Osteoblast (primary cell): ENCODE measurements at places on chromosomes 1 and 21. TPM values are rescaled to one million over a fixed set of nuclear protein-coding genes. Genes with fewer than 3 reads are reported as not detected.

DNA sequence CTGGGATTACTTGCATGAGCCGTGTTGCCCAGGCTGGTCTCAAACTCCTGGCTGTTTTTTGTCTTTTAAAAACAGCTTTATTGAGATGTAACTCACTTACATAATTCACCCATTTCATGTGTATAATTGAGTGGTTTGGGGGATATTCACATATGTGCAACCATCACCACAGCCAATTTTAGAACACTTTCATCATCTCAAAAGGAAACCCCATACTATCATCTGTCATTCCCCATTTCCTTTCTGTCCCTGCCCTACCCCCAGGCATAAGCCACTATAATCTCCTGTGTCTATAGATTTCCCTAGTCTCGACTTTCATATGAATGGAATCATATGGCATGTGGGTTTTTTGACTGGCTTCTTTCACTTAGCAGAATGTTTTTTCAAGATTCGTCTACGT, 43.3 kb downstream of the GPR137B start:
- DNase-seq, result no peak
- no peaks in the 10 kb centered on the region for H3K4me1 ChIP-seq
- no peaks in the 10 kb centered on the region for H3K27me3 ChIP-seq
- no peak overlapping the region for H3K4me3 ChIP-seq
- H3K27ac ChIP-seq, result no peak overlapping the region

Gene SLC44A3
- total RNA-seq, result 2.9 and 7.1 TPM in 2 replicates

GRCh38 chr1:159932296-159933285, 7.3 kb upstream of the TAGLN2 start:
- no peaks in the 10 kb centered on the region for H3K36me3 ChIP-seq
- no peak overlapping the region for H3K27ac ChIP-seq
- DNase-seq, result peak; percentile 88
- H3K4me1 ChIP-seq, result no peaks in the 10 kb centered on the region
- H3K4me3 ChIP-seq, result no peak overlapping the region
- H3K27me3 ChIP-seq, result peaks cover 2% of the 10 kb centered on the region

GRCh38 chr1:2921970-2922686, 99.1 kb upstream of the ACTRT2 start:
- DNase-seq, result no peak
- no peak overlapping the region for H3K4me3 ChIP-seq
- H3K36me3 ChIP-seq, result no peaks in the 10 kb centered on the region
- H3K4me1 ChIP-seq, result no peaks in the 10 kb centered on the region

DNA sequence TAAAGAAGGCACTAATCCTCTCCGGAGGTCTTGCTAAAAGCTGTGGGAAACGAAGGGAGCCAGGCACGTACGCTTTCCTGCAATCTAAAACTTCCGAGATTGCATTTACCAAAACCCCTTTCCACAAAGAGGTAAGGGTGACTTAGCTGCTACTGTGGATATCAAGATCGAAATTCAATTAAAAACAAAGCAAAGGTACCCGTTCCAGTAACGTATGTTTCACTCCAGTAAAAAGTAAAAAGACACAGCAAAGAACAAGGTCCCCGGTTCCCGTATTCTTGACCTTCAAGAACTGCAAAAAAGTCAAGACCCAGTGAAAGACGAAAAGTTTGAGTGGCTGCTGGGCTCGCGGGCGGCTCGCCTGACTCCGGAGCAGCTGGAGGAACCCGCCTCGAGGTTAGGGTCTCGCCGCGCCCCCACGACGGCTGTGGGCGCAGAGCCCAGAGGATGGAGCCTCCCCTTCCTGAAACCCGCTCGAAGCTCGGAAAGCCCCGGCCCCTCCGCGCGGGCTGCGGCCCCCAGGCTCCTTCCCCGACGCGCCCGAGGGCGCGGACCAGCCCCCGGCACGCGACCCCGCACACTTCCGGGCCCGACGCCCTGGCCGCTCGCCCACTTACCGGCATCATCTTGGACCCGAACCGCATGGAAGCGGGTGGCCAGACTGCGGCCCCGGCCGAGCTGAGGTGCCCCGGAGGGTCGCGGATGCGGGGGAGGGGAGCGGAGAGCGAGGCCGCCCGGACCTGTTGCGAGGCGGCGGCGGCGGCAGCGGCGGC, 524 bp downstream of the TP53BP2 start:
- peaks cover 24% of the 10 kb centered on the region for H3K4me1 ChIP-seq
- no peaks in the 10 kb centered on the region for H3K36me3 ChIP-seq
- H3K4me3 ChIP-seq, result peak overlapping the region; percentile 74

- peaks cover 2% of the 10 kb centered on the region for H3K4me1 ChIP-seq
- no peaks in the 10 kb centered on the region for H3K36me3 ChIP-seq
- H3K27me3 ChIP-seq, result peaks cover 48% of the 10 kb centered on the region
- H3K4me3 ChIP-seq, result peak overlapping the region; percentile 38
Measured at GRCh38 chr1:46547481-46548383, 3.7 kb downstream of the KNCN start.

Gene UBL4B
- 1.1 and 1.8 TPM in 2 replicates for total RNA-seq

- DNase-seq, result no peak
- H3K27ac ChIP-seq, result peak overlapping the region; percentile 97
- peak overlapping the region; percentile 95 for H3K4me3 ChIP-seq
- no peaks in the 10 kb centered on the region for H3K36me3 ChIP-seq
- H3K4me1 ChIP-seq, result peaks cover 15% of the 10 kb centered on the region
- H3K27me3 ChIP-seq, result no peaks in the 10 kb centered on the region
Measured at GRCh38 chr1:205122489-205122882, 708 bp upstream of the RBBP5 start.

GRCh38 chr21:41453198-41453597, 27.2 kb downstream of the MX1 start:
- no peaks in the 10 kb centered on the region for H3K27me3 ChIP-seq
- no peaks in the 10 kb centered on the region for H3K36me3 ChIP-seq
- DNase-seq, result no peak
- H3K4me1 ChIP-seq, result no peaks in the 10 kb centered on the region

Gene SIK1
- 3.2 and 3.3 TPM in 2 replicates for total RNA-seq

Gene KRTAP7-1
- total RNA-seq, result not detected in 2 replicates

- DNase-seq, result no peak
- H3K27me3 ChIP-seq, result no peaks in the 10 kb centered on the region
- H3K27ac ChIP-seq, result no peak overlapping the region
- H3K36me3 ChIP-seq, result no peaks in the 10 kb centered on the region
Measured at GRCh38 chr1:84170171-84170570, 26.1 kb downstream of the PRKACB start.

Gene CLK2
- 17.4 and 19.7 TPM in 2 replicates for total RNA-seq

DNA sequence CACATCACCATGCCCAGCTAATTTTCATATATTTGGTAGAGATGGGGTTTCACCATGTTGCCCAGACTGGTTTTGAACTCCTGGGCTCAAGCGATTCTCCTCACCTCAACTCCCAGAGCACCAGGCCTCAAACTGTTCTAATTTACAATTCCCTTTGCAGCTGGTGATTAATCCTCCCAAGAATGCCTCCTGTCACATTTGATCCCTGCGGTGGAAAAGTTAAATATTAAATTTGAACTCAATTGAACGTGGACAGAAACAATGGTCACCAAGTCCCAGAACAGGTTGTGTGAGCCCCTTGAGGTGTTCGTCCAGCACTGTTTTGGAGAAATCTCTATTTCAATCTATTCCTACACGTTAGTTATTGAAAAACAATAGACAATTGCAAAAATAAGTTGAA, 2.0 kb upstream of the ANKRD35 start:
- no peaks in the 10 kb centered on the region for H3K27me3 ChIP-seq
- no peak overlapping the region for H3K4me3 ChIP-seq
- no peaks in the 10 kb centered on the region for H3K36me3 ChIP-seq
- peaks cover 40% of the 10 kb centered on the region for H3K4me1 ChIP-seq
- no peak for DNase-seq

DNA sequence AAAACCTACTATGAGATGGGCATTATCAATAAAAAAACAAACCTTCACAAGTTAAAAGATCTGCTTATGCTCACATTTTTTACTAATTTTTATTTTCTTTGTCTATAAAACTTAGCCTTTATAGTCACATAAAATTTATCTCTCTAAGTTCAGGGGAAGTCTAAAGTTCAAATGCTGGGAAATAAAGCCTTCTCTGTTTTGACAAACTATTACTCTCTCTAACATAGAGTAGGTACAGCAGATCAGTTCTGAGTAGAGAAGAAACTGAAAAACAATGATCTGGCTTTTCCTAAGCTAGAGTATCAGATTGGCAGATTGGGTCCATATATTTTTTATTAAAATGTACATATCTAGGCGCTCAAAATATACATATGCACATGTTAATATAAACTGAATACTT, 31.2 kb downstream of the C1orf141 start:
- no peak for DNase-seq
- H3K4me3 ChIP-seq, result no peak overlapping the region
- H3K27me3 ChIP-seq, result no peaks in the 10 kb centered on the region
- H3K4me1 ChIP-seq, result peaks cover 2% of the 10 kb centered on the region
- no peaks in the 10 kb centered on the region for H3K36me3 ChIP-seq
- H3K27ac ChIP-seq, result no peak overlapping the region

DNA sequence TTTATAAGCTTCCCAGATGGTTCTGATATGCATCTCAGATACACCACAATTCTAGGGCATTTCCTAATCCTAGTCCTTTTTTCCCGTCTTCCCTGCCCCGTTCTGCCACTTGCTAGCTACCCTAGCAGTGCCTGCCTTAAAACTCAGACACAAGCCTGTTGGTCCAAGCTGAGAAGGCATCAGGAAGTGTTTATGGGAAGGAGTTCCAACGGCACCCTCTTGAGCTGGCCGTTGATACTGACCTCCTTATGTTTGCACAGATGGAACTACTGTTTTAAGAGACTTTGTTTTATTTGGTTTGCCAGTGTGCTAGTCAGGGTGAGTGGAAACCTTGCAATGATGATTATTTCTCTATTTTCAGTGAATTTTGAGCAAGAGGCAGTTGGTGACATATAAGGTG, 67.2 kb downstream of the UCK2 start:
- H3K36me3 ChIP-seq, result peaks cover 14% of the 10 kb centered on the region
- H3K27ac ChIP-seq, result peak overlapping the region; percentile 99
- peak; percentile 51 for DNase-seq
- H3K4me3 ChIP-seq, result no peak overlapping the region

DNA sequence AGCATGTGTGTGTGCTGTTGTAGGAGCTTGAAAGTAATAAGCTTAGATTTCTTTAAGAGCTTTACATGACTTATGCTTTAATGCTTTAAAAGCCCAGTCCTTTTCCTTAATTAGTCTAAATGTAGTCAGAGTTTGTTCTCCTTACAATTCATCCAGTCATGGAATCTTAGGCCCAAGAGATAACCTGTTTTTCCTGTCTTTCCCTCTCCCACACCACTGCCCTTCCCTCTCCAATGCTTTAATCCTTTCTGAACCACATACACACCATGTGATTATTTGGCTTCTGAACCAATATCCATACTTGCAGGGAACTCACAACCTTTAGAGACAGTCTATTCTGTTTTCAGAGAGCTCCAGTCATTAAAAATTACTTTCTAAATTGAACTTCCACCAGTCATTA, 37.6 kb downstream of the ALG6 start:
- H3K36me3 ChIP-seq, result no peaks in the 10 kb centered on the region
- no peak overlapping the region for H3K4me3 ChIP-seq
- no peaks in the 10 kb centered on the region for H3K27me3 ChIP-seq
- DNase-seq, result no peak
- H3K27ac ChIP-seq, result no peak overlapping the region

- no peaks in the 10 kb centered on the region for H3K36me3 ChIP-seq
- peaks cover 8% of the 10 kb centered on the region for H3K4me1 ChIP-seq
- no peak overlapping the region for H3K4me3 ChIP-seq
- no peak overlapping the region for H3K27ac ChIP-seq
- peak; percentile 86 for DNase-seq
Measured at GRCh38 chr1:54811066-54811465, 9.9 kb upstream of the TTC22 start.

DNA sequence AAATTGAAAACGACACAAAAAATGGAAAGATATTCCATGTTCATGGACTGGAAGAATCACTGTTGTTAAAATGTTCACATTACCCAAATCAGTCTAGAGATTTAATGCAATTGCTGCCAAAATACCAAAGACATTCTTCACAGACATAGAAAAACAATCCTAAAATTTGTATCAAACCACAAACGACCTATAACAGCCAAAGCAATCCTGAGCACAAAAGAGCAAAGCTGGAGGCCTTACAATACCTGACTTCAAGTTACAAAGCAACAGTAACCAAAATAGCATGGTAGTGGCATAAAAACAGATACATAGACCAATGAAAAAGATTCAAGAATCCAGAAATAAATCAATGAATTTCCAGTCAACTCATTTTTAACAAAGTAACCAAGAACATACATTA, 1077.3 kb downstream of the KCNT2 start:
- H3K36me3 ChIP-seq, result no peaks in the 10 kb centered on the region
- no peak overlapping the region for H3K4me3 ChIP-seq
- H3K27ac ChIP-seq, result no peak overlapping the region

DNA sequence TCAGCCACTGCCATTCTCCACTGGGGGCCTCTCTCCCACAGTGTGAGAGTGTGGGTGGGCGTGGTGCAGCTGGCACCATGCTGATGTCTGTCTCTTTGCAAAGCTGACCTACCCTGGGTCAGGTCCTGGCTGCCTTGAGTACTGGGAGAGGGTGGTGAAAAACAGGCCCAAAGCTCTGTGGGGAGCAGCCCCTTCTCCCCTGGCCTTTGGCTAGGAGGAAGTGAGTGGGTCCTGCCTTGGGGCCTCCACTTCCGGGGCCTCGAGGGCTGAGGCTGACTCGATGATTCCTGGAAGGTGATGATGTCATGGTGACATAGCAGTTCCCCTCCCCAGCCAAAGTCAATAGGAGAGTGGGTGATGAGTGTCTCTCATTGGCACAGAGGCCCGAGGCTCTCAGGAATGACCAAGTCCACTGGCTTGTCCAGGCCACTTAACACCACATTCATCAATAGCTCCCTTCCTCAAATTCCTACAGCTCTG, 53.0 kb downstream of the IER5 start:
- H3K27me3 ChIP-seq, result no peaks in the 10 kb centered on the region
- peak; percentile 89 for DNase-seq
- no peaks in the 10 kb centered on the region for H3K36me3 ChIP-seq

DNA sequence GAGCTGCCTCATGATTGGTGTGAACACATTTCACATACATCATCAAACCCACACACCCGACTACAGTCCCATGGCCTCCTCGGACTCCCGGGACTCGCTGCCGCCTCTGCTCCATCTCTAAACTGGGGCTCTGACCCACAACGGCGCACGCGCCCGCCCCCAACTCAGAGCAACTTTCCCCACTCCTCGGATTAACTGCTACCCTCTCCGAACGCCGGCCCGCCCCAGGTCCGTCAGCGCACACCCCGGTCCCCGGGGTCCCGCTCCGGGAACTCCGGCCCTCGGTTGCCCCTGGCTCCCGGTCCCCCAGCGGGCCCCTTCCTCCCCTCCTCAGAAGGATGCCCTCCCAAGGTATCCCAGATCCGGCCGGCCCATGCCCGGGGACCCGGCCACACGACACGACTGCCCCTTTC, 740 bp downstream of the DSTYK start:
- peaks cover 11% of the 10 kb centered on the region for H3K4me1 ChIP-seq
- H3K27me3 ChIP-seq, result no peaks in the 10 kb centered on the region
- no peaks in the 10 kb centered on the region for H3K36me3 ChIP-seq
